ENCODE measurements at places on chromosomes 12 and 14. TPM values are rescaled to one million over a fixed set of nuclear protein-coding genes. Genes with fewer than 3 reads are reported as not detected.

Gene PRB3
- not detected for polyA plus RNA-seq

Gene KRT3
- not detected for polyA plus RNA-seq

Gene KLRD1
- polyA plus RNA-seq = 0.12 TPM

Gene C12orf60
- 0.50 TPM for polyA plus RNA-seq

Gene BCL2L14
- not detected for polyA plus RNA-seq

Gene PIANP
- polyA plus RNA-seq = 1.2 TPM

Gene APEX1
- 182 TPM for polyA plus RNA-seq

GRCh38 chr12:110923692-110924334 is 3.4 kb upstream of the MYL2 start:
- H3K4me1 ChIP-seq = no peaks in the 10 kb centered on the region
- H3K4me3 ChIP-seq = no peak overlapping the region
- no peak overlapping the region for H3K27ac ChIP-seq
- H3K36me3 ChIP-seq = no peaks in the 10 kb centered on the region

DNA sequence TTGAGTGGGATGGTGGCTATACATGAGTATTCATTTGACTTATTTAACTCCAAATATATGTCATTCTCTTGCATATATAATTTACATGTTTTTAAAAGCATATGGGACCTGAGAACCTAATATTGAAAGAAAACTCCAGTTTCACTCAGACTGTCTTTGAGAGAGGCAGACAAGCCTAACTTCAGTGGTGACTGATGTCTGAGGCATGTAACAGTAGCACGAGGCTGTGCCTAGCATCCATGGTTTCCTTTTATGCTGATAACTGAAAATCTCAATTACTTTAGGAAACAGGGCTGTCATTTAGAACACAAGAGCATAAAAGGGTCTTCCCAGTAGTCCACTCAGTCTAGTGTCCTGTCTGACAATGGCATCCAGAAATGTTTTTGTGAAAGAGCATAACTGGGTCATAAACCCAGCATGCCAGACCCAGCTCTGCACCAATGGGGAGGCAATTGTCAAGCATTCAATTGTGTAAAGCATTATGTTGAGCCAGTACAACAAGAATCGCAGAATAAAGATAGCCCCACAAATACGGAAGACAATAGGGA is 24.3 kb downstream of the MAPK1IP1L start:
- no peak overlapping the region for H3K4me3 ChIP-seq
- H3K4me1 ChIP-seq = peaks cover 2% of the 10 kb centered on the region
- DNase-seq = no peak
- H3K36me3 ChIP-seq = no peaks in the 10 kb centered on the region
- H3K27ac ChIP-seq = no peak overlapping the region

GRCh38 chr12:46414591-46415268 is 42.2 kb upstream of the SLC38A2 start:
- H3K4me1 ChIP-seq = no peaks in the 10 kb centered on the region
- no peaks in the 10 kb centered on the region for H3K36me3 ChIP-seq

- DNase-seq = no peak
- no peaks in the 10 kb centered on the region for H3K36me3 ChIP-seq
- H3K4me3 ChIP-seq = no peak overlapping the region
- no peaks in the 10 kb centered on the region for H3K4me1 ChIP-seq
Observed at GRCh38 chr14:65002586-65003210, 16.0 kb downstream of the FNTB start.

DNA sequence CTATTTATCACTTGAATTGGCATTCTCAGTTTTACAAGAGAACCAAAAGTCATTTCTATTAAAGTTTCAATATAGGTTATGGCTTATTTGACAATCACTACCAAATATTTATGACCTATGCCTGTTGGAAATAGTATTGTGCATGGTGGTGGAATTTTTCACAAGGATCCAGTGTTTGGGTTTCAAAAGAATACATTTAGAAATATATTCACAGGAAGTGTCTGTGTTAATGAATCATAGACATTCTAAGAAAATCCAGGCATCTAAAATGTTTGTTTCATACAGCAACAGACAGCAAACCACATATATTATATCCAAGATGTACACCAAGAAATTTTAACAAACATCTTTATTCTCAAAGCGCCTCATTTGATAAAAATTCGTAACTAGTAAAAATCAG is 92.7 kb downstream of the MED13L start:
- peaks cover 10% of the 10 kb centered on the region for H3K4me1 ChIP-seq
- DNase-seq = no peak
- no peaks in the 10 kb centered on the region for H3K27me3 ChIP-seq
- no peak overlapping the region for H3K4me3 ChIP-seq

DNA sequence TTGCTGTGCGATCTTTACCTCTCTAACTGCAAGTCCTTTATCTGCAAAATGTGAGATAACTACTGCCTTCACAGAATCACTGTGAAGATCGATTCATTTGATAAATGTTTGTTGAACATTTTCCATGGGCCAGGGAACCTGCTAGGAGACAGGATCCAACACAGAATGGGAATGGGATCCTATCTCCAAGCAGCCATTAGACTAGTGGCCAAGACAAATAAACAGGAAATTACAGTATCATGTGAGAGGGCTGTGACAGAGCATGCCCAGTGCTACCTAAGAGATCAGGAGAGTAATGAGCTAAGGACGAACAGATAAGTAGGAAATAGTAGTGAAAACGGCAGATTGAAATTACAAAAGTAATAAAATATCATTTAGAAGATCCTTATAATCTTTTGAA is 105.7 kb downstream of the GRIN2B start:
- H3K4me1 ChIP-seq = no peaks in the 10 kb centered on the region
- no peaks in the 10 kb centered on the region for H3K27me3 ChIP-seq
- H3K4me3 ChIP-seq = no peak overlapping the region
- H3K27ac ChIP-seq = no peak overlapping the region

DNA sequence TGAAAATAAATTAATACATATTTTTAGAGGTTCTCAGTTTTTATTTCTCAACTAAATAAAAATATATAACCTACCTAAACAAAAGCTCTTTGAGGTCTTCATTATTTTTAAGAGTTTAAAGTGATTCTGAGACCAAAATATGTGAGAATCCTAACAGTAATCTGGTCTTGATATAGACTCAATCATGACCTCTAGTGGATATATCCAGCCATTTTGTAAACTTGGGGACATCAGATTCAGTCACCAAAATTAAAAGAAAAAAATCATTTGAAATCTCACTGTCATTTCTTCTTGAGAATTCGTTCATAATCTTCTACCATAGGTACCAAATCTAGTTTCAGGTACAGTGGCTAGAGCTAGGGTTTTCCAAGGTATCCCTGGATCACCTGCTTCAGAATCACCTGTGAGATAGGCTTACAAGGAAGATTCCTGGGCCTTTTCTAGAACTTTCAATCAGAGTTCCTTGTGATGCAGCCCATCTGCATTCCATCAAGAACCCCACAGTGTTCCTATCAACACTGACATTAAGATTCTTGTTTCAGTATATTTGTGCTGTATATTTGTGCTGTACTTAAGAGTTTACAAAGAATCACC is 214.9 kb downstream of the ADAMTS20 start:
- no peak for DNase-seq
- H3K4me1 ChIP-seq = peaks cover 3% of the 10 kb centered on the region
- no peak overlapping the region for H3K27ac ChIP-seq
- H3K27me3 ChIP-seq = no peaks in the 10 kb centered on the region
- H3K36me3 ChIP-seq = no peaks in the 10 kb centered on the region

GRCh38 chr14:93347850-93348249 is 868 bp downstream of the COX8C start:
- no peaks in the 10 kb centered on the region for H3K27me3 ChIP-seq
- no peaks in the 10 kb centered on the region for H3K36me3 ChIP-seq

DNA sequence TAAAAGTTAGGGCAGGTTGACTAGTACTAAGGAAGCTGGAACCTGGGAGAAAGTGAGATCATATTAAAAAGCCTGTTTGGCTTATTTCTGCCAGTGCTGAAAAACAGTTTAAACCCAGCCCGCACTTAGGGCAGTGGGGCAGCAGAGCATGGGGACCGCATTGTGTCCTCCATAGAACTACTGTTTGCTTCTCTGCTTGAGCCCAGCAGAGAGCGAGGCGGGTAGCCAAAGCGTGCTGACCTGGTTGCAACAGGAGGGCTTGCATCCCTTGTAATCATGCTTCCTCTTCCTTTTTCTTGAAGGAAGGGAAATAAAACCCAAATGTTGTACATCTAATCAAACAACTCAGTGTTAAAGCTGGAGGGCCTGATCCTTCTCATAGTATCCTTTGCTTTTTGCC is 82.5 kb upstream of the HOXC13 start:
- H3K4me1 ChIP-seq = no peaks in the 10 kb centered on the region
- H3K4me3 ChIP-seq = no peak overlapping the region
- H3K27me3 ChIP-seq = no peaks in the 10 kb centered on the region
- no peaks in the 10 kb centered on the region for H3K36me3 ChIP-seq
- no peak overlapping the region for H3K27ac ChIP-seq
- DNase-seq = no peak

DNA sequence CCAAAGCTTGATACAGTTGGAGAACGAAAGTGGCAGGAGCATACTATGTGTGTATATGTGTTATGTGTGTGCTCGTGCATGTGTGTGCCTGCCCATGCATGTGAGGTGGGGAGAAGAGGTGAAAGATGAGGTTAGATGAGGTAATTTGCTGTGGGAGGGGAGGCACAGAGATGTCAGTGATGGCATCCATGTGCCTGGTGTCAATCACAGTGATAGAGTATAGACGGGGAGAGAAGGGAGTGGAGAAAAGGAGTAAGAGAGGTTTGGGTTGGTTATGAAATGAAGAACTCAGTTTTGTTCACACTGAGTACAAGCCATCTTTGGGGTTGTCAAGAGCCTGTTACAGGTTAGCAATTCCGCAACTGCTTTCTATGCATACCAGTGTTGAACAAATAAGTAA is 14.6 kb upstream of the NYNRIN start:
- H3K27me3 ChIP-seq = no peaks in the 10 kb centered on the region
- no peak for DNase-seq
- peaks cover 2% of the 10 kb centered on the region for H3K4me1 ChIP-seq
- H3K27ac ChIP-seq = no peak overlapping the region
- H3K36me3 ChIP-seq = no peaks in the 10 kb centered on the region

- H3K36me3 ChIP-seq = no peaks in the 10 kb centered on the region
- no peaks in the 10 kb centered on the region for H3K27me3 ChIP-seq
- no peak for DNase-seq
- peaks cover 2% of the 10 kb centered on the region for H3K4me1 ChIP-seq
- H3K27ac ChIP-seq = no peak overlapping the region
Observed at GRCh38 chr14:89503431-89503996, 86.5 kb upstream of the FOXN3 start.

DNA sequence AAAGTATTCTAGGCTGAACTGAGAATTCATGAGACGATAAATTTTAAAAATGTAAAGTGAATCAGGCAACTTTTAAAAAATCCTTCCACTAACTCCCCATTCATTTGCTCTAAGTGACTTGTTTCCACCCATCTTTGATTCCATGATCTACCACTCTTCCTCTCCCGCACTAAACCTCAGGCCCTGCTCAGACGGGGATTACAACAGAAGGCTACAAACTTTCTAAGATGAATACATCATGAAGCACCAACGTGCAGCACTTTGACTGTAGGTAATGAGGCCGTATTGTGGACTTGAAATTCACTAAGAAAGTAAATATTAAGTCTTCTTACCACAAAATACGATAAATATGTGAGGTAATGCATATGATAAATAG is 30.0 kb downstream of the TMEM132D start:
- no peaks in the 10 kb centered on the region for H3K27me3 ChIP-seq
- no peaks in the 10 kb centered on the region for H3K4me1 ChIP-seq
- no peak for DNase-seq
- no peaks in the 10 kb centered on the region for H3K36me3 ChIP-seq
- no peak overlapping the region for H3K4me3 ChIP-seq

GRCh38 chr14:52117111-52117832 is 48.4 kb upstream of the NID2 start:
- no peaks in the 10 kb centered on the region for H3K27me3 ChIP-seq
- H3K36me3 ChIP-seq = no peaks in the 10 kb centered on the region
- no peak overlapping the region for H3K27ac ChIP-seq

- no peaks in the 10 kb centered on the region for H3K27me3 ChIP-seq
- H3K36me3 ChIP-seq = no peaks in the 10 kb centered on the region
- peaks cover 3% of the 10 kb centered on the region for H3K4me1 ChIP-seq
- H3K27ac ChIP-seq = no peak overlapping the region
- no peak for DNase-seq
- no peak overlapping the region for H3K4me3 ChIP-seq
Observed at GRCh38 chr12:68425998-68426397, 93.8 kb upstream of the MDM1 start.

GRCh38 chr14:39025810-39026627 is 77.0 kb downstream of the SEC23A start:
- H3K27me3 ChIP-seq = no peaks in the 10 kb centered on the region
- no peak overlapping the region for H3K27ac ChIP-seq
- no peaks in the 10 kb centered on the region for H3K36me3 ChIP-seq
- no peaks in the 10 kb centered on the region for H3K4me1 ChIP-seq
- no peak for DNase-seq

DNA sequence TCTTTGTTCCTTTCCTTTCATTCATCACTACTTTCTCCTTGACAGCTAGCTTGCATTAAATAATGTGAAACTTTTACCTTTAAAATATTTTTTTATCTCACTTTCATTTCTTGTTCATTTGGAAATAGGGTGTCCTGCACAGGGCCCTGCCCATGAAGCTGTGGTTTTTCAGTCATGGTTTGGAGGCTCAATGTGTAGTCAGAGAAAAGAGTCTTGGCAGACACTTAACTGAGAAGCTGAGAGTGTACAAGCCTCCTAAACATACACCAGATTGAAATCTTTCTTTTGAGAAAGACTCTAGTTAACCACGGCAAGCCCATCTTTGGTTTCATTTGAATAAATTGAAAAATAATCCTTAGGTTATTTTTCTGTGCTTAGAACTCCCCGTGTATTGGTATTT is 74.2 kb downstream of the KICS2 start:
- H3K27me3 ChIP-seq = no peaks in the 10 kb centered on the region
- H3K4me3 ChIP-seq = no peak overlapping the region
- peaks cover 1% of the 10 kb centered on the region for H3K4me1 ChIP-seq
- H3K27ac ChIP-seq = no peak overlapping the region

DNA sequence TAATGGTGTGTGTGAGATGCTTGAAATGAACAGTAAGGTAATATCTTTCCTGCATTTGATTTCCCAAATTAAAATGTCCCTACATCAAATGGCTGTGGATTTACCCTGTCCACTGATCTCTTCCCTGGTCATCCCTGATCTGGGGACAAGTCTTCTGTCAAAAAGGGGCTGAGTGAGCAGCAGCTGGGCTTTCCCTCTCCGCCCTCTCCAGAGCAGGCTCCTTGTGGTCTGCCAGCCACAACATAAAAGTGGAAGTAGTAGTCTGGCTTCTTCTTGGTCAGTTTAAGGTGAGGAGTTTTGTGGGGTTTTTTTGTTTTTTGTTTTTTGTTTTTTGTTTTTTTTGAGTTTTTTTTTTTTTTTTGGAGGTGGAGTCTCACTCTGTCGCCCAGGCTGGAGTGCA is 25.2 kb upstream of the PLXNC1 start:
- H3K27ac ChIP-seq = no peak overlapping the region
- H3K36me3 ChIP-seq = no peaks in the 10 kb centered on the region
- no peaks in the 10 kb centered on the region for H3K4me1 ChIP-seq
- DNase-seq = no peak

All from ovary (tissue), 10 donors.